ENCODE measurements at places on chromosomes 5 and 9.

DNA sequence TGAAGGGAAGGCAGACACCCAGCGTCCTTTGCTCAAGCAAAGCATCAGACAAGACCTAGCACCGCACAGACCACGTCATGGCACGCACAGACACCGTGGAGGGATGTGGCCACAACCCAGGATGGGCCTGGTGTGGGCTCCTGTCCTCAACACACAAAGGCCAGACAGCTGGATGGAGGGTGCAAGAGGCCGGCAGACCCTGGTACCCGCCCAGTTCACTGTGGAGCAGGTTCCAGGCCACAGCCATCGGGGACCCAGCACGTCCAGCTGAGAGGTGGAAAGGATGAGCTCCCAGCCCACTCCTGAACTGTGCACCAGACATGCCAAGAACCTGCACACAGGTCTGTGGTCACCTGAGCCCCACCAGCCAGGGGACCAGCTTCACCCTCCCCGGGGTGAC, 15.0 kb upstream of the ZDHHC11 start:
- DNase-seq, result no peak

- no peak for DNase-seq
Measured at GRCh38 chr5:5139777-5140478, at the start of gene ADAMTS16. ADAMTS16 (plus strand) TSS chr5:5140330; CDS start chr5:5140468, 138 bp downstream.

DNA sequence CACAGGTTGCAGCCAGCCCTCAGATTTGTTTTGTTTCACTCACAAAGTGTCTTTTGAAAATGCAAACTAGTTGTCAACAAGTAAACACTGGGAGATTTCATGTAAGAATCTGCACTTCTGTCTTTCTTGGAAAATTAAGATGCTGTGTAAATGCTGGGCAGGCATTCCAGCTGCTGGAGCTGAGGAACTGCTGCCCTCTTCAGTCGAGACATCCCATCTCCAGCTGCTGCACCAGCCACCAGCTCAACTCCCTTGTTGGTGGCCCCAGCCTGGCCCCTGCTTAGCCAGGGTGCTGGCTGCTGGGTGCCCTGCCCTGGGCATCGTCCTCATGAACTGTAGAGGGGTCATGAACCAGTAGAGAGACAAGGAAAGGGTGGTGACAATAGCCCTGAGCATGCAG, 33.1 kb upstream of the AFAP1L1 start:
- no peak for DNase-seq

DNA sequence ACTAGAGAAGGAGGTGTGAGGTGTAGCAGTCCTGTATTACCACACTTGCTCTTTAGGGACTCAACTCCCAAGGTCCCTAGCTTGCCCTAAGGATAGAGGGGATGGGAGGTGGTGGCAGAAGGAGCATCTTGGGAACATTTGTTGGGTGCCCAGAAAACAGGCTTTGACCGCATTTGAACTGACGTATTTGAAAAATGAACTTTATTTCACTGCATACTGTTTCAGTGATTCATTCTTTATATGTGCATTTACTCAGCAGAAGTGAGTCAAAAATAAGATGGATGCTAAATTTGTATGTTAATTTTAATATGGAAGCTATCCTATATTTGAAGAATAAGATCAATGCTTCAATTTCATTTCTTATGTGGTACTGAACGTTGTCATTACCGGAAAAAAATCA, 18.7 kb downstream of the DMRT3 start:
- no peak for DNase-seq
